CD4-positive, alpha-beta T cell treated with Interleukin-1 beta for 1 hour (primary cell): ENCODE measurements at places on chromosomes 4 and X.

- DNase-seq = no peak
Observed at GRCh38 chr4:123299212-123299691, 97.3 kb upstream of the SPRY1 start.

DNA sequence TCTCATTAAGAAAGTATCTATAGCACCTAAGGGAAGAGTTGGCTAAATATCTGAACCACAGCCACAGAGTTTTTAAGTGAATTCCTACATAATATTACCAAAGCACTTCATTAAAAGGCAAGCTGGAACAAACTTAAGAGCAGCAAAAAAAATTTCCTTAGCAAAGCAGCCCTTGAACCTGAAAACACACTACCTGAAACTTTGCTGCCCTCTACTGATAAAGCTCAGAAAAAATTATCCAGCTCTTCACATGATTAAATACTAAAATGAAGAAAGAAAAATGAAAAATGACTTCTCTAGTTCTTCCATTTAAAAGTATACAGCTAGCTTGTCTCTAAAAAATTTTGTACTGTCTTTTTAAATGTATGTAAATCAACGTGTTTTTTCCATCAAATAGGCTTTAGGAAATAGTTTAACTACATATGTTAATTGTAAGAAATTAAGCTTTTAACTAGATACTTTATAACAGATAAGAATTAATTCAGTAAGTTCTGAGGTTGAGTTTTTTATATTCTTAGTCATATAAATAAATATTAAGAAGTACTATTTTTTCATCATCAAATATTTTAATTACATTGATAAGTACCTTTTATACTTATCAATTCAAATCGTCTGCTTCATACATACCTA, 156.1 kb downstream of the STPG2 start:
- no peak for DNase-seq

- DNase-seq = peak; percentile 47
Observed at GRCh38 chrX:154719132-154719675, 31.7 kb downstream of the GAB3 start.

GRCh38 chr4:64539234-64539849, 130.1 kb upstream of the TECRL start:
- DNase-seq = no peak

DNA sequence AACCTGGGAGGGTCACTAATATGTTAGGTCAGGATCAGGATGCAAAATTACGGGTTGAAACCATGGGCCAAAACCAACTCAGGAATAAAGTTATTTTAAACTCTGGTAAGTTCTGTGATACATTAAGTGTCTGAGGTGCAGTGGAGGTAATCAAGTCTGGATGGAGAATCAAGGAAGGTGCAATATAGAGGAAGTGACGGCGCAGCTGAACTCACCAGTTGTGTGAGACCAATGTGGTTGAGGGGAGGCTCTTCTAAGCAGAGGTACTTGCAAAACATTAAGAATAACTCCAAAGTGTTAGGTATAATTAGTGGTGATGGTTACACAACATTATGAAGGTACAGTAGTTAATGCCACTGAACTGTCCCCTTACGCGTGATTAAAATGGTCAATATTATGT, 19.7 kb downstream of the GAB3 start:
- peak; percentile 33 for DNase-seq

DNA sequence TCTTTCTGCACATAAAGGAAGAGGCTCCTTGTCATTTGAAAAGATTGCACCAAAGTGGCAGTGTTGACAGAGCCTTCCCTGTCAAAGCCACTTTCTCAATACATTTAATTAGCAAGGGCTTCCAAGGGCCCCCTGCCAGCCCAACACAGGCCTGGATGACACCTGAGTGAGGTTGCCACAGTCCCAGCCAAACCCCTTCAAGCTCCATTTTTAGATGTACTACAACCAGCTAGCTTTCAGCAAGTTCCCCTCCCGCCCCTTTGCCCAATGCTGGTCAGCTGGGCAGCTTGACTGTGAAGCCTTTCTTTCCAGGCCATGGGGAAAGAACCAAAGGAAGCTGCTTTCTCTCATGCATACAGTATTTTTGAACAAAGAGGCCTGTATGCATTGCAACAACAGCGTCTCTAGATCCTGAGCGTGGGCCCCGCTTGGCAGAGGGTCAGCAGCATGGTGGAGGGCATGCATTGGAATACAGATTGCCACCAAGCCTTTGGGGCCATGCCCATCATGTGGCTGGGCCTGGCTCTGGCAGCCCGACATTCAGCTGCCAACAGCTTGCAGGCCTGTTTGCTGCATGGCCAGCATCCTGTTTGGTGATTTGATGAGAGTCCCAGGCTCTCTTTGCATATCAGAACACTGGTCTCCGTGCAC, 261.1 kb upstream of the GATB start:
- no peak for DNase-seq
